MM.1S (cell line): ENCODE measurements at places on chromosomes 2 and 18.

DNA sequence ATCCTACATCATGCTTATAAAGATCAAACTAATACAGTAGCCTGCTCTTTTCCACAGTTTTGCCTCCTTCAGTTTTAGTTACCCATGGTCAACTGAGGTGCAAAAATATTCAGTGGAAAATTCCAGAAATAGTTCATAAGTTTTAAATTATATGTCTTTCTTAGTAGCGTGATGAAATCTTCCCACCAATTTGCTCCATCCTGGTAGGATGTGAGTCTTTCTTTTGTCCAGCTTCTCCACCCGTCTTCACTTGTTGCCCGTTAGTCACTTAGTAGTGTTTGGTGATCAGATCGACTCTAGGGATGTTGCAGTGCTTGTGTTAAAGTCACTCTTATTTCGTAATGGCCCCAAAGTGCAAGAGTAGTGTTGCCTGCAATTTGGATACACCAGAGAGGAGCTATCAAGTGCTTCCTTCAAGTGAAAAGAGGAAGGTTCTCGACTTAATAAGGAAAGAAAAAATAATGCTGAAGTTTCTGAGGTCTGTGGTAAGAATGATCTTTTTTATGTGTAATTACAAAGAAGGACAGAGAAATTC is 57.0 kb downstream of the CEP192 start:
- DNase-seq: no peak

DNA sequence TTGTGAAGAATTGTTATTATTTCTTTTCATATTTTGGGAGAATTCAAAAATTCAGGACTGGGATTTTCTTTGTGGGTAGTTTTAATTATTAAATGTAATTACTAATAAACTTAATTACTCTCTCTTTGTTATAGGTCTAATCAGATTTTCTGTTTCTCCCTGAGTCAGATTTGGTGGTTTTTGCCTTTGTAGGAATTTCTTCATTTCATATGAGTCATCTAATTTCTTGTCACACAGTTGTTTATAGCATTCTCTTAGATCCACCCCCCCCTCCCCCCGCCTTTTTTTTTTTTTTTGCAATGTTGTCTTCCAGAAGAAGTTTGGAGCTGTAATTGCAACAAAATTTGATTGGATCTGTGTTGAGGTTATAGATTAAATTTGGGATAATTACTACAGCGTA is 26.0 kb upstream of the GALR1 start:
- no peak for DNase-seq

GRCh38 chr2:105575499-105576025 is 169.2 kb upstream of the NCK2 start:
- DNase-seq: peak; percentile 59

DNA sequence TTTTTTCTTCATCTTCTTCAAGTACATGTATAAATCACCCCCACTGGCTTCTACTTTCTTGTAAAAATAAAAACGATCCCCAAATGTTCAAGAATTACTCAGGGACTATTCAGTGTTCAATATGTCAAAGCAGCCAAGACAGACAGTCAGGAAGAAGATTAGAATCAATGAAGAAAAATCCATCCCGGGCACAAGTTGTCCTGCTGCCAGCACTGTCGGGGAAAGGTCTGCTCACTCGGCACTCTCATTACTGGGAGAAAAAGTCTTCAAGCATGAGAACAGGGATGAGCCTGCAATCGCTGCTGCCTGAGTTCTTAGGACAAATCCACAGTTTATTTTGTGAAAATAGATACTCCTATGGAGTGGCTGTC is 482.8 kb upstream of the KLHL29 start:
- no peak for DNase-seq

GRCh38 chr2:218392459-218392858 is 7.2 kb upstream of the CTDSP1 start:
- no peak for DNase-seq

DNA sequence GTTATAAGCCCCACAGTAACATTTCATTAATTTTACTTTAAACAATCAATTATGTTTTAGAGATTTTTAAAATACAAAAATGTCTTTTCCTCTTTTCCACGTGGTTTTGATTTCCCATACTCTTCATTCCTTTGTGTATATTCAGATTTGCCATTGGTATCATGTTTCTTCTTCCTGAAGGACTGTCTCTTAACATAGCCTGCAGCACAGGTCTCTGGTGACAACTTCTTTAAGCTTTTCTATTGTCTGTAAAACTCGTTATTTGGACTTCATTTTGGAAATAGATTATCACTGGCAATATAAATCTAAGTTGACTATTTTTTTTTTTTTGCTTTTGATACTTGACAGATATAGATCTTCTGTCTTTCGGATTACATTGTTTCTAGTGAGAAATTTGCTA is 115.2 kb upstream of the KLHL29 start:
- no peak for DNase-seq

GRCh38 chr18:40056079-40056692 is 1898.8 kb upstream of the PIK3C3 start:
- no peak for DNase-seq

- DNase-seq: no peak
Observed at GRCh38 chr2:232339121-232340081, 39.1 kb upstream of the ALPP start.

GRCh38 chr2:177392373-177393202 is at the start of gene AGPS:
AGPS (plus strand) TSS chr2:177392773; CDS start chr2:177392790, 17 bp downstream.
- peak; percentile 78 for DNase-seq

- DNase-seq: no peak
Observed at GRCh38 chr2:9201185-9201891, 5.3 kb upstream of the ASAP2 start.

DNA sequence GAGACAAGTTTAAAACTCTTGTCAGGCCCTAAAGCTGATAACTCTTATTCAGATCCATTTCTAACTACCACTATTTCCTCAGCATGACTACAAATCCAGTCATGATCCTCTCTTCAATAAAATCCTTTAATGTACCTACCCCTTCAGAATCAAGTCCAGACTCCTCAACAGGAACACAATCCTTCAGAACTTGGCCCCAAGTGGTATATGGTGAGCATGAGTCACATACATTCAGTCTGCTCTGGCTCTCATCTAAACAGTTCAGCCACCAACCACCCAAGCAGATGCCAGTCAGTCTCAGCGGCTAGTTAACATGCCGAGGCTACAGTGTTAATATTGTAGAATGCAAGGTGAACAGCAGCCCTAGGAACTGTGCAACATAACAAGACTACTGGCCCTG is 9.7 kb downstream of the LMAN2L start:
- DNase-seq: no peak

DNA sequence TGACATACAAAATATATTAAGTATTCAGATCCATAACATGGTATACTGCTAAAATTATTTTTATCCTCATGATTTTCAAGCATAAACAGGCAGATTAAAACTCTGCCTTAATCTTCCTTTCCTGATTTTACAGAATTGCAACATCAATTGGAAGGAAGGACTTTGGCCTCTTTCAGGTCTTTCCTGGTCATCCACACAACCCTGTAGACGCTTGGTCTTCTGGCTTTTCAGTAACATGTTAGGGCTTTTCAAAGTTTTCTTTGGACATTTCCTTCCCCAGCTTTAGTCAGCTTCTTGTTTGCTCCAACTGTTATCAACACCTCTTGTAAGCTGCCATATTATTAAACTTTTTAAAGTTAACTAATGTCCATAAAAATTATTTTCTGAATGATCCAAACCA is 1364.9 kb upstream of the NRXN1 start:
- no peak for DNase-seq

GRCh38 chr2:39188960-39189494 is 54.7 kb downstream of the CDKL4 start:
- DNase-seq: no peak

DNA sequence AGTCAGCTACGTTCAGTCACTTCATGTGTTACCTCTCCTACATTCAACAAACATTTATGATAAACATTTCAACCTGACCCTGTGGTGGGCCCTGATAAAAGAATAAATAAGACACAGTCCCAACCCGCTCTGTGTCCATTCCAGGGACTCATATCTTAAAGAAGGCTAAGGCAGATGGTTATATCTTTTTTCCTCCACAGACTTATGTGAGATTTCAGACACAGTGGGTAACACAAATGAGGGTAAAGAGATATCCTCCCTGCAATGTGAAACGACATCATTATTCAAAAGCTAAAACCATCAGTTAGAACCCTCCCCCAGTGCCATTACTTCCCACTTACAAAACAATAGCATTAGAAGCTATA is 11.1 kb upstream of the HNRNPLL start:
- no peak for DNase-seq

GRCh38 chr2:54114936-54115283 is 505 bp upstream of the ACYP2 start:
- no peak for DNase-seq

DNA sequence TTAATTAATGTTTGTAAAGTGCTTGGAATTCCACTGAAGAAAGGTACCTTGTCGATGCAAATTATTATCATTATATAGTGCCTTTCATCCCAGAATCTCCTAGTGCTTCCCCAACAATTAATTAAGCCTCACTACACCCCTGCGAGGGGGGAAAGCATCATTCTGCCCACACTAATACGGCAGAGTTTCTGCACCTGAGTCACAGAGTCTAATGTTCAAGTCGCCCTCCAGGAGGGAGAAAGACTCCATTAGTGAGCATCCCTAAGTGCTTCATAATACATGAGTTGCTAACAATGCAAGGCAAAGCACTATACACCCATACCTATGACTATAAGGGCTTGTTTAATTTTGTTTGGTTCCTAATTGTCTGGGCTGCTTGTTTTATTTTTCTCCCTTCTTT is 25.4 kb upstream of the NRP2 start:
- DNase-seq: no peak

DNA sequence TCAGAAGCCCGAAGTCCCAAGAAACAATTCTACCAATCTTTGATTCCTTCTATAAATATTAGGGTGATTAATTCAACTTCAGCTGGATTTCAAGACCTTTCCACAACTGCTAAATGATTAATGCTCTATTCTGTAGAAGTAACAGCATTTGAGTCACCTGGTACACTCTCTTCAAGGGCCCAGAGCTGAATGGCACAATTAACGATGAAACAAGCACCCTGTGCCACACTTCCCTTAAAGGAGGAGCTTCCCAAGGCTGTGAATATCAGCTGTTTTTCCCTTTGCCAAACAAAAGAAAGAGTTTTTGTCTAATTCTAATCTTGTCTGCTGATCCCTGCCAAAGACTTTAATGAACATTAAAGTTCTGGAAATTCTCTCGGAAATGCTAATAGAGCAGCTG is 56.0 kb downstream of the BOD1L2 start:
- DNase-seq: no peak

DNA sequence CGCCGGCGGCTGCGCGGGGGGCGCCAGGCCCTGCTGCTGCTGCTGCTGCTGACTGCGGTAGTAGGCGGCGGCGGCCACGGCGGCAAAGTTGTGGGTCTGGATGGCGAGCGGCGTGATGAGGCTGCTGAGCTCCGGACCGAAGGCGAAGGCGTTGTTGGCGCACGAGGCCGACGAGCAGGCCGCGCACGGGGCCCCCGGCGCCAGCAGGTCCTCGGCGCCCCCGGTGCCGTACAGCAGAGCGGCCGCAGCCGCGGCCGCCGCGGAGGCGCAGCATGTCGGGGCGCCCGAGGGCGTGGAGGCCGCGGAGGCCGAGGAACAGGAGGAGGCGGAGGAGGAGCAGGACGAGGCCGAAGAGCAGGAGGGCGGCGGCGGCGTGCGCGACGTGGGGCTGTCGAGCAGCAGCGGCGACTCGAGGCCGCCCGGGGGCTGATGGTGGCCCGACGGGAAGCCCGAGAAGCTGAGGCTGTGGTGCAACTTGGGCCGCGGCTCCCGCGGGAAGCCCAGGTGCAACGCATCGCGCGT is 1.8 kb downstream of the ZFP36L2 start:
- peak; percentile 37 for DNase-seq

- DNase-seq: no peak
Observed at GRCh38 chr2:26640781-26641564, at the start of gene CIB4. CIB4 (minus strand) TSS chr2:26641366; CDS start chr2:26641314, 52 bp downstream.

- DNase-seq: no peak
Observed at GRCh38 chr2:236273126-236273525, 8.9 kb upstream of the ASB18 start.

GRCh38 chr2:26757873-26758789 is 6.0 kb upstream of the SLC35F6 start:
- no peak for DNase-seq

GRCh38 chr2:28643911-28644334 is 107.7 kb upstream of the PPP1CB start:
- DNase-seq: no peak

DNA sequence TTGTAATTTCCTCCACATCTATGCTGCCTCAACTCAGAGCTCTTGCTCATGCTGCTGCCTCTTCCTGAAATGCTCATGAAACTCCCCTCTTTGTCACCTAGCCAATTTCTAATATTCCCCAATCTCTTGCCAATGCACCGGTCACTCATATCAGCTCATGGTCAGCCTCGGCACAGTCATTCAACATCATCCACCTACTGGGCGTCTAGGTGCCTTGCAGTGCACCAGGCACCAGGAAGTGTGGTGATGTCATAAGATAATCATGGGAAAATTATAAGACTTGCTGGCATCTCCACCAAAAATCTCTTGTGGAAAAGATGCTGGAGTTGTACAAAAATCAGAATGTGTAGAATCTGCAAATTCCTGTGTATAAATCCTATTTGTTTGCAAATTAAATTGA is 52.6 kb upstream of the RAB27B start:
- DNase-seq: no peak

DNA sequence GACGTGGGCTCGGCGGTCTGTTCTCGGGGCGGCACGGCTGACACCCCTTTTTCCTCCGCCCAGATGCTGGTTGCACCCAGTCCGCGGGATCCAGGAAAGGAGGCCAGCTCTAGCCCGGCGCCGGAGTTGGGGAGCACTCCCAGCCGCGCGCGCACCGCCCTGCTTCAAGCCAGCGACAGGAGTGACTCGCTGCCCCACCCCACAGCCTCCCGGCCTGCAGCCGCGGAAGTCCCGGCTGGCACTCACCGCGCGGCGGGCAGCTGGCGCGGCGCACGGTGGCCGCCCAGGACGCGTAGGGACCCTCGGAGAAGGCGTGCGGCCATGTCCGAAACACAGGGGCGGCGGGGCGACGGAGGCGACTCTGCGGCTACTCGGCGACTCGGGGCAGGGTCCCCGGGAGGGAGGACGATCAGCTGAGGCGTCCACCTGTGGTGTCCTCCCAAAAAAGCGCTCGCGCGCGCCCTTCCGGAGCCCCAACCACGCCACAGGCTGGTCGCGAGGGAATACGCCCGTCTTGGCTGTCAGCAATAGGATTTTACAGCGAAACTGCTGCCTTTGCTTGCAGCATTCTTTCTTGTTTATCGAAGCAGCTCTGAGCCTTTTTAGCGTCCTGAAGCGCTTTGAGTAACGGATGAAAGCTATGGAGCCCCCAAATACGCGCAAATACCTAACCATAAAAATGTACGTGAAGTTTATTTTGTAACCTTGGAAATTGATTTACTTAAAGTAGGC is at the start of gene ACADL:
TSS of gene ACADL (minus strand) at position 507 of the 732 bp plus-strand sequence. CDS start at position 323, 184 bp downstream.
- no peak for DNase-seq

GRCh38 chr2:67318031-67318430 is 79.1 kb upstream of the ETAA1 start:
- DNase-seq: no peak
